ENCODE measurements at places on chromosomes 4 and X.

DNA sequence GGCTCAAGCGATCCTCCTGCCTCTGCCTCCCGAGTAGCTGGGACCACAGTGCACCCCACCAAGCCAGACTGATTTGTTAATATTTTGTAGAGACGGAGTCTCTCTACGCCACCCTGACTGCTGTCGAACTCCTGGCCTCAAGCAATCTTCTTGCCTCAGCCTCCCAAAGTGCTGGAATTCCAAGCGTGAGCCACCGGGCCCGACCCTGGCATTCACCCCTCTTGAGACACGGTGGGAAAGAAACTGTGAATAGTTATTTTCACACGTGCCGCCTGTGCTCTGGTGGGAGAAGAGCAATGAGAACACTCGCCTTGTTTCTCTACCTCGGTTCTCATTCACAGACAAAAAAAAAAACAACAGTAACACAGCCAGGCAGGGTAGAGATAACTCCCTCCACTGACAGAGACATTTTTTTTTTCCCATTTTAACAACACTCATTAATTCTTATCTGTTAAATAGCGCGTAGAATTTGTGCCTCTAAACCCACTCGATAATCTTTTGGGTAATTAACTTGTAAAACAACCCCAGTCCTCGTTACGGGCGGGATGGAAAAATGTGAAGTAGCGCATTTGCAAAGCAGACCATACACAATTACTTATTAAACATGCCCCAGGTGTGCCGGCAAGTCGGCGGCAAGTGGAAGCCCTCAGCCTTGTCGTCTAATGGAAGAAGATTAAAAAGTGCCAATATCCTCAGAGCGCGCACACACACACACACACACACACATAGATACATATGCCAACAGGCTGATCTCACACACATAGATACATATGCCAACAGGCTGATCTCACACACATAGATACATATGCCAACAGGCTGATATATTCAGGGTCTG, 103.3 kb downstream of the DHRSX start:
- no peak for DNase-seq

GRCh38 chr4:71938776-71939175, 93.0 kb upstream of the NPFFR2 start:
- DNase-seq, result no peak

DNA sequence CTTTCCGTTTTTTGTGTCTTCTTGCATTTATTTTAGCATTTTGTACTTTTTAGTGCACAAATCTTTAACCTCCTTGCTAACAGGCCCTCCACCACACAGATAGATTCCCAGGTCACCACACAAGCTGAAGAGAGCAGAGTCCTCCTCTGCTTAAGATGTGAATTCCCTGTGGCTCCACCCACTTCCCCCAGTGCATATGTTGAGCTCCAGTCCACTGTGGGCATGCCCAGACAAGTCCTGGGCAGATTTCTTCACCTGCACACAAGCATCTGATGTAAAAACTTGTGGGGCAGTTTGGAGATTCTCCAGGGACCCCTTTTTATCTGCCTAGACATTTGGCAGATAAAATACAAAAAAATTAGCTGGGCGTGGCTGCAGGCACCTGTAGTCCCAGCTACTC, 19.8 kb upstream of the PASD1 start:
- DNase-seq, result no peak

DNA sequence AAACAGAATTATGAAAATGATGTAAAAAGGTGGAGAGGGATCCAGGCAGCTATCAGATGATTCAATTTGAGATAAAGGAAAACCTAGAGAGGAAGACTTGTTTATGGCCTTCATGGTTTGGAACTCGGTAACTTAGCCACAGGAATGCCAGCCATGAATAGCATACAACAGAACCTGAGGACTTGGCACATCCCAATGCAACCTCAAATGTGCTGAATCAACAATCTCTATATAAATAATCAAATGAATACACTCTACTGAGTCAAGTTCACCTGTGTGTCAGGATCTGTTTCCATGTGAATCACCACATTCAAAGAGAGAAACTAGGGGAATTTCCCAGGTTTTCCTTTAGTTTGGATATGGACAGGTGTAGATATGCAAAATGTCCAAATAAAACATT, 86.9 kb downstream of the MBNL3 start:
- DNase-seq, result no peak

- peak; percentile 25 for DNase-seq
Measured at GRCh38 chr4:182492423-182492822, 249.2 kb downstream of the TENM3 start.

DNA sequence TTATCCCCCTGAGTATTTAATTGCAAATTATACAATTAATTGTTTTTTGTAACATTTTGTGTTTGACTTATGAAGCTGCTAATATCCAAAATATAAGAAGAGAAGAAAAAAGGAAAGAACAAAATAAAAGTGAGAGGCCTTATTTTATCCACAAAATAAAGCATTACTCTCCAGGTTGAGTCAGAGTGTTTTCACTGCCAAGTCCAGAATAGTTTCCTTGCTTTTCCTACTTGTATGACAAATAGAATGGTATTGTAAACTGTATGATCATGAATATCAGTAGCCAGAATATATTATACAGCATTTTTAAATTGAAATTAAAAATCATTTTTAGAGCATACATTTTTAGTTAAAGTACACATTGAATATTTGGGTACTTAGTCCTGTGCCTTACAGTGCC, 237.8 kb downstream of the NDST4 start:
- peak; percentile 40 for DNase-seq
